ENCODE measurements at places on chromosomes 2 and 18.

DNA sequence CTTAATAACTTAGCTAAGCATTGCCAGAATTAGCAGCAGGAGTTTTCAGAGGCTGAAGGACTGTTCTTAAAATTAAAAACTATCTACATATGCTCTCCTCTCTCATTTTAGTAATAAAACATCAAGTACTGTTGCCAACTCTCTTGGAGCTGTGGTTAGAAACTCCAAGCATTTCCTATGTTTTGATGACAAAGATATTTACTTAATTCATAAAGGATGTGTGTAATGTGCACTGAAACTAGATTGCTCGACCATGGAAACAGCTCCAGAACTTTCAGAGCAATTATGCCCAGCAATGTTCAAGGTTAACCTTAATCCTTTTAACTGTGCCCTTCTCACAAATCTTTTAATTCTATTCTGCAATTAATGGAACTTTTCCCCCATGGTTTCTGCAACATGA, 8.4 kb downstream of the GRP start:
- DNase-seq, result no peak

DNA sequence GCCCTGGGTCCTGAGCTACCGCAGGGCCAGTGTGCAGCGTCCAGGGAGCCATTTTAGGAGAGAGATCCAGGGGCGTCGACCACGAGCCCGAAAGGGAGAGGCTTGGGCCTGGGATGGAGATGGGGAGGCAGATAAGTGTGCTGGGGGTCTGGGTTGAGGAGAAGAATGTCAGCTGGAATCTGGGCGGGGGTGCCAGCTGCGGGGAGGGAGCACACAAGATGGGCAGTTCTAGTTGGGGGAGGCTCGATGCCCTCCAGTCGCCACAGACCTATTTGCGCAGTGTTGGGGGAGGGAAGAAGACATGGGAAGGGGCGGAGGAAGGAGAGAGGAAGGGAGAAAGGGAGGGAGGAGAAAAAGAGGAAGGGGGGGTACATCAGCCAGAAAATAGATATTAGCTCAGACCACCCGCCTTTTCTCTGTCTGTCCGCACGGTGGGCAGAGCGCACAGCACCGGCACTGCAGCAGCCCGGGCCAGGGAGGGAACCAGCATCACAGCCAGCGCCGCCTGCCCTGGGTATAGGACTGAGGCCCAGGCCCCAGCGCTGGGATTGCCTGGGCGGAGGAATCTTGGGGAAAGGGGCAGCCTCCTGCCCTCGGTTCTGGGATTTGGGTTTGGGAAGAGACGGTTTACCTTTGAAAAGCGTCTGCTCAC, 1.9 kb upstream of the HOXD11 start:
- no peak for DNase-seq

- DNase-seq, result no peak
Observed at GRCh38 chr2:97844311-97844859, 131.0 kb downstream of the ZAP70 start.

GRCh38 chr18:13434854-13435253, 216.3 kb downstream of the LDLRAD4 start:
- no peak for DNase-seq

- no peak for DNase-seq
Observed at GRCh38 chr18:54947091-54947490, 12.2 kb downstream of the CCDC68 start.

DNA sequence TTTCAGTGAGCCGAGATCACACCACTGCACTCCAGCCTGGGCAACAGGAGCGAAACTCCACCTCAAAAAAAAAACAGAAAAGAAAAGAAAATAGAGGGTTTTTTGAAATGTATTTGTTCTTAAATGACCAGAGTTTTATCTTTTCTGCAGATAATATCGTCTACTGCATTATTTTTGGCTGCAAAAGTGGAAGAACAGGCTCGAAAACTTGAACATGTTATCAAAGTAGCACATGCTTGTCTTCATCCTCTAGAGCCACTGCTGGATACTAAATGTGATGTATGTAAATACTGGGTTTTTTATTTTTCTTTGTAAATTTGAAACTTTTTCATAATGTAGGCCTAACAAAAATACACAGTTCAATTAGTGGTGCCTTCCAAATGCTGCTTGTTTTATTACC, 18.1 kb downstream of the CCNT2 start:
- DNase-seq, result no peak

GRCh38 chr2:189300916-189301315, 121.4 kb upstream of the COL5A2 start:
- no peak for DNase-seq

DNA sequence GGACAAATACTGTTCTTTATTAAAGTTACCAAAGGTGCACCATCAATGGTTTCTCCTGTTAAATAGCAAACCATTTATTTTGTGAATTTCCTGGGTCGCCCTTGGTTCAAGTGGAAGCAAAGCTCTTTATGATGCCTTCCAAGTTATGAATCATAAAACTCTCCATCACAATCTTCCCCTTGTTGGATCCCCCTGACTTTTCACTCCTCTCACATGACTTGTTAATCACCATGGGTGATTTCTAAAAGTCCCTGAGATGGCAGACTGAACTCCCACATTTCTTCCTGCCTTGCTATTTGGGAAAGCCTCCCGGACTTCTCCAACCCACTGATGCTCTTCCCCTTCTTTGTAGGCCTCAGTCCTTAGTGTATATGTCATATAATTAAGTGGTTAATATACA, 176.0 kb downstream of the THADA start:
- DNase-seq, result no peak
